PC-3 (cell line): ENCODE measurements at places on chromosomes 5 and 9. TPM values are rescaled to one million over a fixed set of nuclear protein-coding genes. Genes with fewer than 3 reads are reported as not detected.
A peak's percentile ranks its signal among the peaks of the same experiment; 100 is the strongest.

DNA sequence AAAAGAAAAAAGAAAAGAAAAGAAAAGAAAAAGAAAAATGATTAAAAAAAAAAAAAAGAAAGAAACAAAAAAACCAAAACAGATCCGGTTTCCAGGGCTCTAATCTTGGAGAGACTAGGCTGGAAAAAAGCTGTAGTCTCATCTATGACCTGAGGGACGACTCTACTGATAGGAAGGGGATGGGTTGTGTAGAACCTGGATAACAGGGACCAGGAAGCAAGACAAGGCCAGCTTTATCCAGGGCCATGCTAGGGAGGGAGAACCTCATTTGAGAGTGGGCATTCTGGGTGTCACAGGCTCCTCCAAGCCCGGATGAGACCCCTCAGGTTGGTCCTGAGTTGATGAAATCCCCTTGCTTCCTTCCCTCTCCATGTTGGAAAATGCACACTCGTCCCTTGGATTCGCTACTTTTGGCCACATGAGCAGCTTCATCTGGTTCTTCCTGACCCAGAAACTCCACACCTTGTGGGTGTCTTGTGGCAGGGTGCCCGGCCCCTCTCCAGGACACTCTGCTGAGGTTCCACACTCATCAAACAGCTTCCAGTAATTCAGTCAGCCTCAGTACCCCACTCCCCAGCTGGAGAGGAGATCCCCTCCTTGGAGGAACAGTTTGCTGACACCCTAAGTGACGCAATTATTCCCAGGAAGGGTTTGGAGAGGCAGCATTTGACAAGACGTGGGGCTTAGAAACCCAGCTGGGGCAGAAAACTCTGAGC is 71.1 kb upstream of the LHFPL2 start:
- H3K4me3 ChIP-seq, result no peak overlapping the region
- H3K27me3 ChIP-seq, result no peaks in the 10 kb centered on the region
- H3K36me3 ChIP-seq, result no peaks in the 10 kb centered on the region
- H3K4me1 ChIP-seq, result peaks cover 15% of the 10 kb centered on the region
- DNase-seq, result no peak

GRCh38 chr9:5438301-5439162 is 807 bp upstream of the PLGRKT start:
- H3K27me3 ChIP-seq, result no peaks in the 10 kb centered on the region
- H3K4me3 ChIP-seq, result peak overlapping the region; percentile 84; the same call in 1 of the 2 replicates
- DNase-seq, result no peak
- H3K36me3 ChIP-seq, result 0 out of 2 replicates have a peak, but pooled peaks cover 5% of the 10 kb centered on the region
- H3K27ac ChIP-seq, result peak overlapping the region; percentile 98

DNA sequence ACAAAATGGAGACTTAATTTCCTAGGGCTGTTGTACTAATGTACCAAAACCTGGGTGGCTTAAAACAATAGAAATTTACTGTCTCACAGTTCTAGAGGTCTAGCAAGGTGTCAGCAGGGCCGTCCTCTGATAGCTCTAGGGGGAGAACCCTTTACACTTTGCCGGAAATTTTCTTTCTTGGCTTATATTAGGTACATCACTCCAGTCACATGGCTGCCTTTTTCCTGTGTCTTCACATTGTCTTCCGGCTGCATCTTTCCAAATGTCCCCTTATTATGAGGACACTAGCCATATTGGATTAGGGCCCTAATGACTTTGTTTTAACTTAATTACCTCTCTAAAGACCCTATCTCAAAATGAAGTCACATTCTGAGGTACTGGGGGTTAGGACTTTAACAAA is 5.8 kb downstream of the UHRF2 start:
- H3K27me3 ChIP-seq, result no peaks in the 10 kb centered on the region
- peaks cover 10% of the 10 kb centered on the region; the same call in 1 of the 2 replicates for H3K36me3 ChIP-seq
- peaks cover 17% of the 10 kb centered on the region; the same call in 1 of the 2 replicates for H3K4me1 ChIP-seq
- H3K27ac ChIP-seq, result no peak overlapping the region

DNA sequence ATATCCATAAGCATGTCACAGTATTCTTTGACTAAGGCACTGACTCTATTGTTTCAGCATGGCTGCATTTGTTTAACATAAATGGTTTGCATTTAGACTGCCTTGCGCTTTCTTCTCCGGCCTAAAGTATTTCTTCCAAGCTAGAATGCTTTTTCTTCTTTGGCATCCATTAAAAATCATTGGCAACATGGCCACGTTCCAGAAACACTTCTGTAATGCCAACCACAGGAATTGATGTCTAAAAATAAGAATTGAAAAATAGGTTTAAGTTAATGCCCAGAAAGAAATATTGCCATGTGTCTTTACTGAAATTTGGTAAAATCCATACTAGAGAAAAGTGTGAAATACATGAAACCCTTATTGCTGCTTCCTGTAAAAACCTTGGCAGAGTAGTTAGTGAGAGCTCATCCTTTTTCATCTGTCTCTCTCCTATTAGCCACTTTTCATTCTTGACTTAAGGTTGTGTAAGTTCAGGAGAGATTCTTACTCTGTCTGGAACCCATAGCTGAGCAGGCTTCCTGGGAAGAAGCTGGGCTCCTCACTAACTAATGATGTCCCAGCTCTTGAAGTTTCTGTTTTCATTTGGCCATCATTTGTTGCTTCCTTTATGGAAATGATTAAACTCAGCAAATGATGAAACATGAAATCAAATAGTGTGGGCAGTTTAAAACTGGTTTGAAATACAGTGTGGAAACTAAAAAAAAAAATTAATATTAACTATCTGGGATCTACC is 58.2 kb upstream of the RPS23 start:
- no peaks in the 10 kb centered on the region for H3K4me1 ChIP-seq
- H3K36me3 ChIP-seq, result no peaks in the 10 kb centered on the region
- H3K27ac ChIP-seq, result no peak overlapping the region
- H3K27me3 ChIP-seq, result no peaks in the 10 kb centered on the region
- DNase-seq, result no peak
- no peak overlapping the region for H3K4me3 ChIP-seq

- no peaks in the 10 kb centered on the region for H3K4me1 ChIP-seq
- no peaks in the 10 kb centered on the region for H3K27me3 ChIP-seq
- no peak for DNase-seq
- no peak overlapping the region for H3K4me3 ChIP-seq
- H3K36me3 ChIP-seq, result no peaks in the 10 kb centered on the region
These were observed 166.0 kb downstream of the ADAMTS12 start for GRCh38 chr5:33725806-33726205.

DNA sequence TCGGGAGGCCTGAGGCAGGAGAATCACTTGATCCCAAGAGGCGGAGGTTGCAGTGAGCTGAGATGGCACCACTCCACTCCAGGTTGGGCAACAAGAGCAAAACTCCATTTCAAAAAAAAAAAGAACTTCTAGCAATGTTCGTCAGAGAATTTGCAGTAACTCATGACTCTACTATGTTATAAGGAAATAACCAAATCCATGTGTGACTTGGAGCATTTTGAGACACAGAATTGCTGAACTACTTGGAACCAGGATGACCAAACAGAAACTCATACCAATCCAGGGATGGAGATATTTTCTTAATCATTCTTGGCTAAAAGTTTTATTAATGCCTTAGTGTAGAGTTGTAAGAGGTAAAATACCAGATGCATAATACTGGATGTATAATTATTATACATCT is 99.9 kb upstream of the BNC2 start:
- H3K4me3 ChIP-seq, result no peak overlapping the region
- H3K27ac ChIP-seq, result no peak overlapping the region
- no peaks in the 10 kb centered on the region for H3K27me3 ChIP-seq
- H3K4me1 ChIP-seq, result no peaks in the 10 kb centered on the region
- H3K36me3 ChIP-seq, result no peaks in the 10 kb centered on the region
- DNase-seq, result no peak

DNA sequence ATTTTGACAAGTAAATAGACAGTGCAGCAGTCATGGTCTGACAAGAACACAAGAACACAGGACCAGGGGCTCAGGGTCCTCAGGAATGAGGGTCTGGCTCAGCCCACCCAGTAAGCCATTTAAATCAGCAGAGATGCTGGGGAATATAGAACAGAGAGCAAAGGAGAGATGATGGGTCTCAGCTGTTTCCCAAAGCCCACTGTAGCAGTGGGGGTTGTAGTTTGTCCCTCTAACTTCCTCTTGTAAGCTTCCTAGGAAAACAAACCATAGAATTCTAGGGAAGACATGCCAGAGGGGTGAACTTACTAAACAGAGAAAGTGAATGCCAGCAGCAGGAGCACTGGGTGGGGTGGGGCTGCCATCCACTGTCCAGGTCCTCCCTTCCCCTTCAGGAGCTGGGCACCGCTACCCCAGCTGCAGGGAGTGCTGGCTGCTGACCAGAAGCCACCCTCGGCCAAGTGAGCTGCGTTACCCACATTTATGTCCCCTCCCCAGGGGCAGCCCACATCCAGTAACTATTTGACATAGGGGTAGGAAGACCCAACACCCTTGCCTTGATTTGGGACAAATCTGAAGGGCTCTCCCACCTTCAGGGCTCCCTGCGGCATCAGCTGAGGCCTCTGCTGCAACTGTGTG is 41.6 kb downstream of the GABBR2 start:
- no peak for DNase-seq
- no peaks in the 10 kb centered on the region for H3K4me1 ChIP-seq
- H3K27me3 ChIP-seq, result no peaks in the 10 kb centered on the region
- H3K36me3 ChIP-seq, result no peaks in the 10 kb centered on the region

- H3K4me3 ChIP-seq, result no peak overlapping the region
- no peaks in the 10 kb centered on the region for H3K36me3 ChIP-seq
- H3K27ac ChIP-seq, result no peak overlapping the region
- DNase-seq, result no peak
These were observed 136.0 kb downstream of the FBXO4 start for GRCh38 chr5:42061121-42061520.

DNA sequence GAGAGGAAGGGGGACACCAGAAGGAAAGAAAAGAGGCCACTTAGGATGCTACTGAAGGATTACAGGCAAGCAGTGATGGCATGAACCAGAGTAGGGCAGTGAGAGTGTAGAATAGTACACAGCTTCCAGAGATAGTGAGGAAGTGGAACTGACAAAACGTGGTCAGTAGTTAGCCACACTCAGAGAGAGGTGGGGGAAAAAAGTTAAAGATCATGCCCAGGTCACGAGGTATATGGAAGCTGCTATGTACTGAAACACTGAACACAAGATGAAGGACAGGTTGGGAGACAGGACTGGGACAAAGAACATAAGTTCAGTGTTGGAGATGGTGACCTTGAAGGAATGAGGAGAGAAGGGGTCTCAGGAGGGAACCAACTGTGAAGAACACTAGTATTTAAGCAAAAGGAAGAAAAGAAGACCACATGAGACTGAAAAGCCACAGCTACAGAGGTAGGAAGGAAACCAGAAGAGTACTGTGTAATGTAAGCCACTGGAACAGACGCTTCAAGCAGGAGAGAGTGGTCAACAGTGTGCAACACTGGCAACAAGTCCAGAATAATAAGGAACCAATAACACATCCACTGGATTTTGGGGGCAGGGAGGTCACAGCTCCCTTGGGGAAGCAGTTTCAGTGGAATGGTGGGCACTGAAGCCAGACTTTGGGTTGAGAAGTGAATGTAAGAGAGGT is 45.5 kb downstream of the ELL2 start:
- no peaks in the 10 kb centered on the region for H3K4me1 ChIP-seq
- H3K27me3 ChIP-seq, result no peaks in the 10 kb centered on the region
- H3K36me3 ChIP-seq, result peaks cover 35% of the 10 kb centered on the region
- no peak overlapping the region for H3K27ac ChIP-seq

GRCh38 chr9:95970317-95970716 is 94.8 kb downstream of the ERCC6L2 start:
- no peak overlapping the region for H3K4me3 ChIP-seq
- no peak overlapping the region for H3K27ac ChIP-seq
- H3K27me3 ChIP-seq, result no peaks in the 10 kb centered on the region

DNA sequence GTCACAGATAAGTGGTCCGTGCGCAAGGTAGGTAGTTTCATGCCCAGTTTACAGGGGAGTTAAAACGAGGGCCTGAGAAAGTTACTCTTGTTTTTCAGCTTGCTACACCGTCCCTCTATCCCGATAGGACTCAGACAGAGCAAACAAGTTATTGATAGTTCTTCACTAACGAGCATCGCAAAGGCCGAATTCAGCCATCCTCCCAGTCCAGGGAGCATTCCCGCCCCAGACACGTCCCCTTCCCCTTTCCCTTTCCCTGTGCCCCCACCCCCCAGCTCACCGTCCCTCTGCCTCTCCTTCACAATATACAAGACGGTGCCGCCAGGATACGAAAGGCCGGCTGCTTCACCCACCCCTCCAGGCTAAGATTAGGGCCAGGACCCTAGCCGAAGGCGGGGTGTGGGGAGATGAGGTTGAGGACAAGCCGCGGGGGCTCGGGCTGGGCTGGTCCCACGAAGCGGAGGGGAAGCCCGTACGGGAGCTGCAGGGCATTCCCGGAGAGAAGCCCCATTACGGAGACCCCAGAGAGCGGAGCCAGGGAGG is 599 bp downstream of the KIAA1191 start:
- H3K4me3 ChIP-seq, result peak overlapping the region; percentile 95
- H3K27ac ChIP-seq, result no peak overlapping the region

GRCh38 chr9:113461285-113461684 is 2.2 kb upstream of the RGS3 start:
- no peak overlapping the region for H3K4me3 ChIP-seq
- H3K27me3 ChIP-seq, result no peaks in the 10 kb centered on the region
- DNase-seq, result no peak
- H3K27ac ChIP-seq, result no peak overlapping the region
- H3K4me1 ChIP-seq, result peaks cover 27% of the 10 kb centered on the region

DNA sequence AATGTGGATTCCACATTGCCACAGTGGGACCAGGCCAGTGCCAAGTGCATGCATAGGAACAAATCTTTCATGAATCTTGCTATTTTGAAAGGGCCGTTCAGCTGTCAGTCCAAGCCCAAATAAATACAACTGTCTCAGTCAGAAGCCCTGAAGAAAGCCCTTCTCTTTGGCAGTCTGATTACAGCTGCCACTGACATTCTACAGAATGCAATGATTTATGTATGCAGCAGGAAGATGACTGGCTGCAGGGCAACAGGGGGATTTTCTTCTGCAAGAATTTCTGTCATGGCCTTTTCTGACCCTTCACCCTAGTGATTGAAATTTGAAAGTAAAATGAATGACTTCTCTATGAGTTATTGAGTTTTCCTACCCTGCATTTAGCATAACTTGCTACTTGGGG is 86.7 kb upstream of the FER start:
- H3K36me3 ChIP-seq, result no peaks in the 10 kb centered on the region
- H3K4me3 ChIP-seq, result no peak overlapping the region
- no peaks in the 10 kb centered on the region for H3K27me3 ChIP-seq
- no peak overlapping the region for H3K27ac ChIP-seq

- H3K27me3 ChIP-seq, result no peaks in the 10 kb centered on the region
- no peak overlapping the region for H3K4me3 ChIP-seq
- H3K36me3 ChIP-seq, result no peaks in the 10 kb centered on the region
- H3K4me1 ChIP-seq, result no peaks in the 10 kb centered on the region
- DNase-seq, result peak; percentile 80
- no peak overlapping the region for H3K27ac ChIP-seq
These were observed 24.7 kb upstream of the NUDT12 start for GRCh38 chr5:103587185-103587748.

GRCh38 chr5:61435368-61435767 is 103.3 kb downstream of the ZSWIM6 start:
- H3K4me1 ChIP-seq, result no peaks in the 10 kb centered on the region; the same call in 1 of the 2 replicates
- DNase-seq, result no peak
- no peaks in the 10 kb centered on the region for H3K27me3 ChIP-seq
- no peak overlapping the region for H3K27ac ChIP-seq
- H3K36me3 ChIP-seq, result no peaks in the 10 kb centered on the region
- H3K4me3 ChIP-seq, result no peak overlapping the region

- H3K36me3 ChIP-seq, result no peaks in the 10 kb centered on the region
- H3K27ac ChIP-seq, result no peak overlapping the region
- H3K27me3 ChIP-seq, result no peaks in the 10 kb centered on the region
- no peak overlapping the region for H3K4me3 ChIP-seq
- DNase-seq, result no peak
These were observed 27.2 kb upstream of the CCNJL start for GRCh38 chr5:160339406-160340130.

GRCh38 chr9:124047251-124047672 is 35.7 kb downstream of the LHX2 start:
- H3K36me3 ChIP-seq, result no peaks in the 10 kb centered on the region
- no peaks in the 10 kb centered on the region for H3K4me1 ChIP-seq
- H3K27ac ChIP-seq, result no peak overlapping the region
- H3K27me3 ChIP-seq, result no peaks in the 10 kb centered on the region

The CAMK4 gene
- total RNA-seq, result 0.55 and 0.69 TPM in 2 replicates

The TLR4 gene
- total RNA-seq, result 0.06 TPM in 1 of 2 replicates, not detected in the other

The SLC25A2 gene
- total RNA-seq, result 0.18 and 0.40 TPM in 2 replicates

The LCP2 gene
- not detected in 2 replicates for total RNA-seq
